RWPE2 (cell line): ENCODE measurements at places on chromosomes 2 and 18.

GRCh38 chr2:20062615-20063545 lies 11.5 kb upstream of the LAPTM4A start:
- DNase-seq, result no peak

DNA sequence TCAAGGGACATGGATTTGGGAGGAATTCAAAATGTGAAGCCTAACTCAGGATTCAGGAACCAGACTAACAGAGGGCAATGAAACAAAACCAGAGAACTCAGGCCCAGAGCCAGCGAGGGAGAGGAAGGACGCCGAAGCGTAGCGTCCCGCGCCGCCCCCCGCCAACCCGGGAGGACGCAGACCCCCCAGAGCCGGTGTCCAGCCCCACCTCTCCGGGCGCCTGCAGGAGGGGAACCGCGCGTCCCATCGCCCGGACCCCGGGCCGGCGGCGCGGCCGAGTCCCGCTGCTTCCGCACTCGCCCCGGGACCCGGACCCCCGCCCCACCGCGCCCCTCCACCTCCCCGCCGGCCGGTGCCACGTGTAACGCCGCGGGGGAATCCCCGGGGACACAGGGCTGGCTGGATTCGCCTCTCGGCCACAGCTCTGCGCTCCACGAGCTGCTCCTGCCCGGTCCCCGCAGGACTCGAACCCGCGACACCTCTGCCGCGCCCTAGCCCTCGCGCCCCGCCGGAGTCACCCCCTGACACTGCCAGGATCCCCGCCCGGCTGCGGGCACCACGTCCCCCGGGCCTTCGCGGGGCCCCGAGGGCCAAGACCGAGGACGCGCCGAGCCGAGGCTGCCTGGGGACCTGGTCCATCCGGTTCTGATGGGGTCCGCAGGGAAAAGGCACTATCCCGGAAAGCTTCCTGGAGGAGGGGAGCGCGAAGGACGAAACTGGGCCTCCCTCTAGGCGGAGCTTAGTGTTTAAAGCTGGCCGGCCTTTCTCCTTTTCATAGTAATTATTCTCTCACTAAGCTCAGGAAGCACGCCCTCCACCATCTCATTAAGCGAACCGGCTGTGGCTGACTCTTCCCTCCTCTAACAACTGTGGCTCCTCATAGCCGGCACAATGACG lies 40.4 kb upstream of the FAM124B start:
- no peak for DNase-seq

DNA sequence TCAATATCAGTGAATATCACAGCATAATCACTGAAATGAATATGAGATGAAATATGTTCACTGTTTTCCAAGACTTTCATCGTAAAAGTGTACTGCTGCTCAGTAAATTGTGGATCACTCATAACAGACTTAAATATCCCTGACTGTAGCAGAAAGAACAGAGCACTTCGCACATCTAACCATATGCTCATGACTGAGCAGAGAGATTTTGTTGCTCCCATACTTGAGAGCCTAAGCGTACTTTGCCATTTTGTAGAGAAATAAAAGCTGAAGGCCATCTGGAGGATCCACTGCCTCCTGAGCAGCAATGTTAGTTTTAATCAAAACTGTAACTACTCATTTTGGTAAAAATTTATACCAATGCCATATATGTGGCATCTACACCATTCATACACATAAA lies 243.5 kb downstream of the STK39 start:
- no peak for DNase-seq

DNA sequence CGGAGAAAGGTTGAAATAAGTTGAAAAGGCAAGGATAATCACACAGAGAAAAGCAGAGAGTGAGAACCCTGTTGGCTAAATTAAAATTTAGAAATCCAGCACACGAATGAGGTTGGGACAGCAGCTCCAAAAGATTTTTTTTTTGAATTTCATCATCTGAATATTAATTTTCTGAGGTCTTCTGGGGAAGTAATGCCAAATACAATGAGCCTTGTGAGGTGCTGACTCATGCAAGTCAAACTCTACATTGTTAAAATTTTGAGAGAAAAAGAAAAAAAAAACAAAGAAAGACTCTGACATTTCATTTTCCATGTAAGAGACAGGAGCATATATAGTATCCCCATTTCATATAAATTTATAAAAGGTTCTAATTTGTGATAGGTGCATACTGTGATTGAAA lies 614.2 kb upstream of the CDH2 start:
- DNase-seq, result no peak

GRCh38 chr2:22281033-22281432 lies 1103.9 kb upstream of the KLHL29 start:
- no peak for DNase-seq

DNA sequence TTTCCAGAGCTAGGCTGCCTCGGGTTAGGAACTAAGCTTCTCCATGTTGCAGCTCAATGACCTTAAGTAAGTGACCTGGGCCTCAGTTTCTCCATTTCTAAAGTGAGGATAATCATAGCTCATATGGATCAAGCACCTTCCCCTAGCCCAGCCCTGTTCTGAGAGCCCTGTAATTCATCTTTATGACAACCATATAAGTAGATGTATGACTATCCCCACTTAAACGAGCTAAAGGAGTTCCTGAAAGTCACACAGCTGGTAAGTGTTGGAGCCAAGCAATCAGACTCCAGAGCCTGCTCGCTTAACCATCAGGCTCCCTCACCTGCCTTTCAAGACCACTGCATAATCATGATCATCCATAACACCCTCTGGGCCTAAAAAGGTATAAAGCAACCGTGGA lies 135.4 kb downstream of the SP3 start:
- no peak for DNase-seq

GRCh38 chr2:70509565-70509964 lies 44.1 kb downstream of the TGFA start:
- no peak for DNase-seq

DNA sequence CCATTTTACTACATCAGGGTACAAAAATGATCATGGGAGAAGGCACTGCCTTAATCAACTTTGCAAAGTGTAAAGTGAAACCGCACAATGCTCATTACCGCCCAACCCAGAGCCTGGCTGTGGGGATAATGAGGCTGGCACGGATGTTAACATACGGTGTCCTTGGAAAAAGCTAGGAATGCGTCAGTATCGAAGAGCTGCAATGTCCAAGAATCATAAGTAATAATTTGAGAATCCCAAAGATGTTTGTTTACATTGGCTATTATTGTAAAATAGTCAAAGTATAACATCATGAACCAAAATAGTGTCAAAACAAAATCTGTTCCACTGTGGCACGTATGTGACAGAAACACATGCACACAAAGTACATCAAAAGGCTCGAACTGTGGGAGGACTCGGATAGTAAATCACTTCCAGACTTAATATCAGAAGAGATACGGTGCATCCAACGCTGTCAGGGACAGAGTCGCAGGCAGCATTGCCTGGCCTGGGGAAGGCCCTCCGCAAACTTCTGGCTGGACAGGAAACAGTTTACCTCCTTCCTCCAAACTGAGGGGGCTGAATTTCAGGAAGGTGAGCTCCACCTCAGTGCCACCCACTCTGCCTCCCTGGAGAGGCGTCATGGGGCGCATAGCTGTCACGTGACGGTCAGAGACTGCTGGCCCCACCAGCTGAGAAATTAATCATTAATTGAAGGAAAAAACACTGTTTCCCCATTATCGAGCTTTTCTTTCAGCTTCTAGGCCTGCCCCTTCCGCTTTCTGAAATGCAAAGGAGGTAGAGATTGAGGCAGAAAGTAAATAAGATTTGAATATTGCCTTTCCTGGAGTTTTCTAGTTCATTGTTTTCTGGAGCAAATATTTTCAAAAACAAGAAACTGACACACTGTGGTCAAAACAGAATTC lies 1.8 kb upstream of the ID2 start:
- DNase-seq, result no peak

GRCh38 chr2:206814498-206814897 lies 49.1 kb downstream of the FASTKD2 start:
- DNase-seq, result no peak

DNA sequence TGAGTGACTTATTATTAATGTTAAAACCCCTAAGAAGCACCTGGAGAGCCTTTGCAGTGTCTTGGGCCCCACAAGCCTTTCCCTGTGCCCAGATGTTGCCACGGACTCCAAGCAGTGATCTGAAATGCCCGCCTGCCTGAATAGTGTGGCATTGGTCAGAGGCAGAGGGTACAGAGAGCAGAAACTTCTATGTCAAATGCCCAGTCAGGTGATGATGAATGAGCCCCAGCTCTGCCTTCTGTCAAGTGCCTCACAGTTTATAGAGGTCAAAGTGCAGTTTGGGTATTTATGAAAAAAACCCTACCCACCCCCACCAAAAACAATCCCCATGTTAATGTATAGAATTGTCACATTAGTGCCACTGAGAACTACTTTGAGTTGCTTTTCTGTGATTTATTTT lies 170.0 kb upstream of the SIX3 start:
- DNase-seq, result no peak

- no peak for DNase-seq
Observed at GRCh38 chr18:9571546-9571945, 42.8 kb downstream of the PPP4R1 start.

DNA sequence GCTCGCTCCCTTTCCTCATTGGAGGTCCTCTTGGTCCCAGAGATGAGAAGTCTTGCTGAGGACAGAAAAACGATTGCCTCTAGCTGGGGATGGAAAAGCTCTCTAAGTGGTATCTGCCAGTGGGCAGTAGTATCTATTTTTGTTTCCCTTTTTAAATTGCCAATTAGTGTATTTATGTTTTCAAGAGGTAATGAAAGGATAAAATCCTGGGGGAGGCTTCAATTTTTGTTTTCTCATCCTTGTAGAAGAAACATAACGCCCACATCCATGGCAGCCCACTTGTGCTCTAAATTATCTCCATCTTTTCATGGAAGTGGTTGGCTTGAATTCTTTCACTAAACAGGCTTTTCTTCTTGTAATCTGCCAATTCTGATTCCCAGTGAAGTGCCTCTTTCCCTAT lies 14.3 kb downstream of the ANKRD29 start:
- no peak for DNase-seq

DNA sequence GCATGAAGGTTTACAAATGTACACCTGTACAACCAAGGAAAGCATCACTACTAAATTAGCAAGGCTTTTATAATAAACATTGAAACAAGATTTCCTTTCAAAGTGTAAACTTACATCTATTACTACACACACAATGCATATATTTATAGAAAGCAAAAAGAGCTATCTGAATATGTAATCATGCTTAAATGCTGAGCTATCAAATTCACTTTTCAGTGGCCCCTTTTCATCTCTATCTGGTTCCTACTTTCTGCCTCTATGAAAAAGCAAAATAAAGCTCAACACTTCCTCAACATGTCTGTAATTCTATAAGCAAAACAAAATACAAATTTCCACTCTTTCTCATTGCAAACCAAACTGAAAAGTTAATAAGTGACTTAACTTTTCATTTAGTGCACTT lies 25.5 kb upstream of the SDC1 start:
- DNase-seq, result no peak
